Fibroblast of skin of scalp (primary cell): ENCODE measurements at places on chromosomes 6 and 20.

DNA sequence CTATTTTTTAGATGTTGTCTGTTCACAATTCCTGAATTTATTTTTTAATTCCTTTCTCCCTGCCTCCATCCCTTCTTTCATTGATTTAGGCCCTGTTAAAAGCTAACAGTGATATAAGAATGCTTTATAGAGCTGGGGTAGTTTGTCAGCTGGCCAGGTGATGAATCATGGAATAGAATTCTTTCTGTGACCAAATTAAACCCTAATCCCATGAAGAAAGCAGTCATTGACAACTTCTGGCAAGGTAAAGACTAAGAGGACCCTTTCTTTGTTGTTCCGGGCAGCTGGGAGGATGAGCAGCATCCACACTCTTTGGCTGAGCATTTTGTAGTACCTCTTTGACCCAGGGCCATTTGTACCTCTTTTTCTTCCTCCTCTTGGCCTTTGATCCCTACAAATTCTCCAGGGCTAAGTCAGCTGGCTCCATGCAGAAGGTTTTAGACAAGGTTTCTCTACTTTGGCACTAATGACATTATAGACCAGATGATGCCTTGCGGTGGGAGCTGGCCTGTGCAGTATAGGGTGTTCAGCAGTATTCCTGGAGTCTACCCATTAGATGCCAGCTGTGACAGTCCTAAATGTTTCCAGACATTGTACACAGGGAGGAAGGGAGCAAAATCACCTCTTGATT lies 102.9 kb downstream of the SLX4IP start:
- peak; percentile 57 for DNase-seq

- DNase-seq: no peak
These were observed 149.5 kb upstream of the SLC22A16 start for GRCh38 chr6:110625883-110626282.

DNA sequence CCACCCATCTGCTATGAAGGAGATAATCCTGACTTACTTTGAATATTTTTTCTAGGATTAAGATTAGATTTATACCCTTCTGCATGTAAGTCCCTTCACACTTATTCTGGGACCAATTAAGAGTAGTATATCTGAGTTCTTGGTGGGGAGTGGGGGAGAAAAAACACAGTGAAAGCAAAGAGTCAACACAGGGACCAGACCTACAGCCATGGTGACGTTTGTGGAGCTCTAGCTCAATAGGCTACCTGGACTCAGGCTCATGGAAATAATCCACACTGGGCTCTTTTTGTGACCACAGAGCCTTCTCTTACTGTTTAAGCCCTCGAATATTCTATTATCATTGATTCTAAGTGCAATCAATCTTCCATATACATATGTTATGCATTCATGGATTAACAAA lies 491.4 kb downstream of the LMBRD1 start:
- DNase-seq: no peak

DNA sequence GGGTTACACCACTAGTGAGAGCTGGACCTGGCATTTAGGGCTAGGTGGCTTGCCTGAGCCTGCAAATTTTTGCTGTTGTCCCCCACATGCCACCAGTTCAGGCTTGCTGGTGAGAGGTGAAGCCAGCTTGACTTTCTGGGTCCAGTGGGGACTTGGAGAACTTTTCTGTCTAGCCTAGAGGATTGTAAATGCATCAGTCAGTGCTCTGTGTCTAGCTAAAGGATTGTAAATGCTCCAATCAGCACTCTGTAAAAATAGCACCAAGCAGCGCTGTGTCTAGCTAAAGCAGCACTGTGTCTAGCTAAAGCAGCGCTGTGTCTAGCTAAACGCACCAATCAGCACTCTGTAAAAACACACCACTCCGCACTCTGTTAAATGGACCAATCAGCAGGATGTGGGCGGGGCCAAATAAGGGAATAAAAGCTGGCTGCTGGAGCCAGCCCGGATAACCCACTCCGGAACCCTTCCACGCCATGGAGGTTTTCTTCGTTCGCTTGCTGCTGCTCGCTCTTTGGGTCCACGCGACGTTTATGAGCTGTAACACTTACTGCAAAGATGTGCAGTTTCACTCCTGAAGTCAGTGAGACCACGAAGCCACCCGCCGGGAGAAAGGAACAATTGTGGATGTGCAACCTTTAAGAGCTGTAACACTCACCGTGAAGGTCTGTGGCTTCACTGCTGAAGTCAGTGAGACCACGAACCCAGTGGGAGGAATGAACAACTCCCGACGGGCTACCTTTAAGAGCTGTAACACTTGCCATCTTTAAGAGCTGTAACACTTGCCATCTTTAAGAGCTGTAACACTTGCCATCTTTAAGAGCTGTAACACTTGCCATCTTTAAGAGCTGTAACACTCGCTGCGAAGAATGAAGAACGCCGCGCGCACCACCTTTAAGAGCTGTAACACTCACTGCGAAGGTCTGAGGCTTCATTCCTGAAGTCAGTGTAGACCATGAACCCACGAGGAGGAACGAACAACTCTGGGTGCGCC lies 27.3 kb downstream of the GMPR start:
- no peak for DNase-seq

- DNase-seq: no peak
These were observed 10.4 kb upstream of the SSTR4 start for GRCh38 chr20:23024701-23025100.

DNA sequence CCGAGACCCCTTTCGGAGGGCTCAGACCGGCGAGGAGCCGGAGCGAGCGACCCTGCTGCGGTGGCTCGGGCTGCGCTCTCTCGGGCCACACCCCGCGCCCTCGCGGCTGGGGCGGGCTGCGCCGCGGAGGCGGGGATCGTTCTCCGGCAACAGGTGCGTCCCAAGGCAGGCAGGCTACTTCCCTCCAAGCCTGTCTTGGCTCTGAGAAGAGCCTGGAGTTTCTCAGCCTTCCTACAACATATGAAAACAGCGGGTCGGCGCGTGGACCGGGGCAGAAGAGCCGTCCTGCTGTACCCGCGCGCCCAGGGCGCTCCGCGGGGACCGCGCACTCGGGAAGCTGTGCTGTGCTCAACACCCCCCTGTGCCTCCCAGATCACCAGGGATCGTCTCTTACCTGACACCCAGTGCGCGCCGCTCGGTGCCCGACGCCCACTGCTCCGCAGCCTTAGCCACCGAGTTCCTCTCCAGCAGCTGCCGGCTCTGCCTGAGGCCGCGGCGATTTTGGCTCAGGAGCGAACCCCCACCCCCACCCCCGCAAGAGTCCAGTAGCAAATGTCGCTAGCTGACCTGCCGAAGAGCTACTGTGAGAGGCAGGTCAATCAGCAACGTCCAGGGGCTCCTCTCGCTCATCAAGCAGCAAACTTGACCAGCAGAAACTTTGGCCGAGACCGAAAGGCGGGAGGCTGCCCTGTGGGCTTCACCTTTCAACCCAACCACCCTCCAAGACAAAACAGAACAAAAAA lies 3.7 kb upstream of the OLIG3 start:
- DNase-seq: no peak

DNA sequence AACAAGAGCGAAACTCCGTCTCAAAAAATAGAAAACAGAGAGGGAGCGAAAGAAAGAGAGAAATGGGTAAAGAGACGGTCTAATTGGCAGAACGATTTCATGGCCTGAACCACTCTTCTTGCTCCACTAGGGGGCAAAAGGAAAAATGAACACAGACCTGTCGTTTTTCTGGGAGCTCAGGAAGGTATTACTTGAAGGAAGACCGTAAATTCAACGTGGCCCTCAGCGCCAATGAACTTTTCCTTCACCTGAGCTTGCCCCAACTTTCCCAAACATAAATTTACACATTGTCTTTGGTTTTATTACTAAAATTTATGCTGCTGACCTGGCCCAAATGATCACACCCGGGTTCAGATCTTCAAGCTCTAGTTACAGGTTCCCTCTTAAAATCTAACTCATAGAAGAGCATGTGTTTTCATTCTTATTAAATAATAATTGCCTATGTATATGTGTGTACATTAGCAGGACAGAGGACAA lies 67.3 kb downstream of the ATP9A start:
- peak; percentile 52 for DNase-seq

DNA sequence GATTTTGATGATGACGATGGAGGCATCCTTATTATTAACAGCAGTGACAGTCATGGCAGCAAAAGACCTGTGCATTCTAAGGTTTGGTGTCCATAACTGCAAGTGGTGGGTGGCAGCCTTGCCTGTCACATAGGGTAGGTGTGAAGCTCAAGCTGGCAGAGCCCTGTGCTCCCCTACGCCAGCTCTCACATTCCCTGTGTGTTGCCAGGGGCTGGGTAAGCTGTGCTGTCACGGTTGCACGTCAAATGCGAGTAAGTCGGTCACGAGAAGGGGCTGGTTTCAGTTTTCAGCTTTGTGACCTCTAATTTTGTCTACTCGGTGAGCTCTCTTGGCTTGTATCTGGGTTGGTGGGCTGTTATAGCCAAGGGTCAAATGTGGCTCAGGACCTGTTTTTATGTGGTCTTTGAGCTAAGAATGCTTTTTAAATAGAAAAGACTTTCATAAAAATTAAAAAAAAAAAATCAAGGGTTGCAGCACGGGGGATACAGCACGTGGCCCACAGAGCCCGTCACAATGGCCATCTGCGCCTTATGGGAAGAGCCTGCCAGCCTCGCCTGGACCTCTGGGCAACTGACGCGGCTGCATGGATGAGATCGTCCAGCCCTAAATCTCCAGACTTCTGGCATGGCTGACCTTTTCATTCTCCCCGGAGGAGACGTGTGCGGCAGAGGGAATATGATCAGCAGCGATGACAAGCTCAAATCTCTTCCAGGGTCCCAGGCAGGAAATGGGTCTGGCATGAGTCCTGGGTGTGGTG lies 148.5 kb downstream of the PHACTR3 start:
- DNase-seq: peak; percentile 14

DNA sequence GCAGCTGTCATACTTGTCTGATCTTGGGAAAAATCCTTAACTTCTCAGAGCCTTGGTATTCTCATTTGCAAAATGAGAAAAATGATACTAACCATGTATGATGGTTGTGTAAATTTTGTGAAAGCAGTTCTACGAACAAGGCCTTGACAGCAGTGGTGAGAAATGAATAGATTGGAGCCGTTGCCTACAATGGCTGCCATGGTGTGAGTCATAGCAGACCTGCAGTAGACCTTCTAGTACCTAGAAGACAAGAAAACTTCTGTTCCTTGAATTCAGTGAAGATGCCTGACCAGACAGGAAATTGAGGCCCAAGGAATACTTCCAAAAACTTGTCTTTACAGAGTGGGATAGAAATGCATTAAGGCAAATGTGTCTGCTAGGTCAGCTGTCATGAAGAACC lies 338.9 kb downstream of the QKI start:
- DNase-seq: no peak

- no peak for DNase-seq
These were observed 21.6 kb upstream of the KIF6 start for GRCh38 chr6:39746795-39747194.

GRCh38 chr6:83884523-83884922 lies 25.0 kb downstream of the CYB5R4 start:
- DNase-seq: peak; percentile 64

- no peak for DNase-seq
These were observed 18.7 kb downstream of the UQCC2 start for GRCh38 chr6:33692760-33693158.

- peak; percentile 89 for DNase-seq
These were observed 628.1 kb upstream of the CITED2 start for GRCh38 chr6:140002396-140003022.

DNA sequence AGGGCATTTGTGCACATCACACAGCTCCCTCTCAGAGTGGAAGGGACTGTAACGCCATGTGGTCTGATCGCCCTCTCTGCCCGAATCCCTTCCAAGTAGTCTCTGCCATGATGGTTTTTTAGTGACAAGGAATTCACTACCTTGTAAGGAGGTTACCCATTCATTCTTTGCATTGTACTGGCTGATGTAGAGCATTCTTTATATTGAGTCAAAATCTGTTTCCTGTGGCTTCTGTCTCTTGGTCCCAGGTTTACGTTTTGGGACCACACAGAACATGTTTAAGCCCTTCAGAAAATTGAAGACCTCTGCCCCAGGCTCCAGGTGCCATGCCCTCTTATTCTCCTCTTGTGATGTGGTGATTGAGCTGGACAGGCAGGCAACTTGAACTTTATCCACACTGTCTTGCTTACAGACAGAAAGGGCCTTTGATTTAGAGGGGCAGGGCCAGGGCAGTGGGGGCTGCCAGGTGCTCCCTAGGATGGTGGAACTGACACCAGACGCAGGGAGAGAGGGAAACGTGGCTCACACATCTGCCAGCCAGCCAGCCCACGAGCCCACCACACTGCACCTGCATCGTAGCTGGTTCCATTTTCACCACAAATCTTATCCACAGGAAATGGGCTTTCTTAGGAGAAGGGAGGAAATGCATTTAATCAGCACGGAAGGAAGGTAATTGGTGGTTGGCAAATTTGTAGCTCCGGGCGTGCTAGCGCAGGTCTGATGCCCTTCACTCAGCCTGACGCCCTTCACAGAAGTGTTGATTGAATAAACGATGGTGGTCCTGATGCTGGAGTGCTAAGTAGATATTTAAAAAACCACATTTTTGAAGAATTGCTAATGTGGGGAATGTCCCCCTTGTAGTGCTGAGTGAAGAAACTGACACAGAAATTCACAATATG lies 78.2 kb downstream of the TCP11 start:
- DNase-seq: no peak

- DNase-seq: no peak
These were observed 45.2 kb downstream of the UTRN start for GRCh38 chr6:144330017-144330987.

DNA sequence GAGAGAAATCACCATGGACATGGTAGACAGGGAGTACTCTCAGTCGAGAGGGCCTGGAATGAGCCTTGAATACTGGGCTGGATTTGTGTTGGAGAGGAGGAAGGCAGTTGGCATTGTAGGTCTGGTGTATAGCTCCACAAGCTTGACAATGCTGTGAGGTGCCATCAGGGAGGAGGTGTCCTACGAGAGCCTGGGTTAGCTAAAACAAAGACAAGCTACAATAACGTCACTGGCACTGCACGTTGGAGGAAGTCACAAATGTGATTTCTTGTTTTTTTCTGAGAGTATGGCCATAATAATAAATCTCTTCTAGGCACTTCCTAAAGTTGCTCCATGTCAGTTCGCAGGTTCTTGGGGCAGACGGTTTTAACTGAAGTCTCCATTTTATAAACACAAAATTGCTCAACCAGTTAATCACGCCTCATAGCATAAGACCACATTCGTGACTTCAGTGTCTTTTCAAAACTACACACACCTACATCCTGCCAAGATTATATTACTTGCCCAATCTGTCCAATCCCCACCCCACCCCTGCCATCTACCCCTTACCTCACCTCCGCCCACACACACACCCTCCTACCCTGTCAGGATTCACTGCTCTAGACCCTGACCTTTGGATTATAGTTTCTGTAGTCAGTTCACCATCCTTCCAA lies 4.4 kb upstream of the HLA-DMB start:
- no peak for DNase-seq

- no peak for DNase-seq
These were observed 30.6 kb upstream of the PBOV1 start for GRCh38 chr6:138248878-138249277.

GRCh38 chr6:21908161-21908848 lies 314.8 kb downstream of the SOX4 start:
- DNase-seq: no peak

- DNase-seq: no peak
These were observed 40.9 kb downstream of the LGSN start for GRCh38 chr6:63278916-63279315.
